Suppressor macrophage treated with lipopolysaccharide for 1 hour (primary cell): ENCODE measurements at places on chromosomes 5 and 9.

- no peak for DNase-seq
Observed at GRCh38 chr5:135333732-135334515, 65.1 kb downstream of the MACROH2A1 start.

DNA sequence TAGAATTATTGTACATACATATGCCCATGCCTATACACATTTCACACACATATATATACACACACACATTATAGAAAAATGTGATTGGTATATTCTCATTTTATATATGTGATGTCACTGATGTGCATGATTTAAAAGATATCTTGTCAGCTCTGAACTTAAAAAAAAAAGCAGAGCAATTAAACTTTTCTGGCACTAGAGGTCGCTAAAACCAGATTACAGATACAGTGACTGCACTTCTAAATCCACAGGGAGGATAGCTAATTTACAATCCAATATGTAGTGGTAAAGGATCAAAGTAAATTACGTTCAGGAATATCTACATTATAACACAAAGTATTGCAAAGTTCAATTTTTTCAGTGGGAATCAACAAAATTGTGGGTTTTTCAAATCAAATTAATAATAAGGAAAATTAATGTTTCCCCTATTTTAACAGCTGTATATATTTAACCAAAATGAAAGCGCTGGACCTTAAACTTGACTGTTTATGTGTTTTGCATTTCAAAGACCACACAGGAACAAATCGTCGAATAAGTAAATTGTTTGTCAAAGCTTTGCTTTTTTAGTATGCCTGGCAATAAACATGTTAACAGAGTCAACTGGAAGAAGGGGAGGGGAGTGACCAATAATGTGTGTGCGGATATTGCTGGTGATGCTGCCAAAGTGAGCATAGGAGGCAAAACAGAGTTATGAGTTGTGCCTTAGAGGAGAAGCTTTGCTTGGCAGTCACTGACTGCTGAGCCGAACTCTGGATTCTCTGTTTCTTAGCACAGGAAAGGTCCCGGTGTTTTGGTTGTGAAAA, 1201.4 kb upstream of the C9orf72 start:
- DNase-seq: peak; percentile 17

GRCh38 chr5:2129568-2130272, 247.0 kb upstream of the IRX4 start:
- no peak for DNase-seq

- DNase-seq: no peak
Observed at GRCh38 chr5:127369796-127370195, 79.2 kb downstream of the MEGF10 start.

DNA sequence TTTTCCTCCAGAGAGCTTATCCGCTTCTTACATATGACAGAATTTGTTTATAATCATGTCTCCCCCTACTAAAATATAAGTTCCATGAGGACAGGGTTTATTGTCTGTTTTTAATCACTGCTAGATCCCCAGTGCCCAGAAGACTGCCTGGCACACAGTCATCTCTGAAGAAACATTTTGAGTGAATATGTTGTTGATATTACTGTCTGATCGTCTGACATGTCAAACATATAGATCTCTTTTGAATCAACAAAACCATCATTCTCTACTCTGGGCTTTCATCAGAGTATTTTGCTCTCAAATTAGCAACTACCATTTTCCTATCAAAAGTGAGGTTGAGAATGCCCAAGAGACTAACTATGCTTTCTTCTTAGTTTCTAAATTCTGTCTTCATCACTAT, 67.3 kb upstream of the SHISAL2B start:
- DNase-seq: no peak

GRCh38 chr9:132411091-132411508, 1.1 kb downstream of the CFAP77 start:
- DNase-seq: peak; percentile 37

DNA sequence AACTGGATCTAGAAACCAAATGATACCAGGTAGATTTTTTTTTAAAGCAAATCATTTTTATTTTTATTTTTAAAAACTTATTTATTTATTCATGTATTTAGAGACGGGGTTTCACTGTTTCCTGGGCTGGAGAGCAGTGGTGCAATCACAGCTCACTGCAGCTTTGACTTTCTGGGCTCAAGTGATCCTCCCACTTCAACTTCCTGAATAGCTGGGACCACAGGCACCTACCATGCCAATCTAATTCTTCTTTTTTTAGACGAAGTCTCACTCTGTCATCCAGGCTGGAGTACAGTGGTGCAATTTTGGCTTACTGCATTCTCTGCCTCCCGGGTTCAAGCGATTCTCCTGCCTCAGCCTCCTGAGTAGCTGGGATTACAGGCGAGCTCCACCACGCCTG, 41.3 kb upstream of the CDK20 start:
- DNase-seq: peak; percentile 52

DNA sequence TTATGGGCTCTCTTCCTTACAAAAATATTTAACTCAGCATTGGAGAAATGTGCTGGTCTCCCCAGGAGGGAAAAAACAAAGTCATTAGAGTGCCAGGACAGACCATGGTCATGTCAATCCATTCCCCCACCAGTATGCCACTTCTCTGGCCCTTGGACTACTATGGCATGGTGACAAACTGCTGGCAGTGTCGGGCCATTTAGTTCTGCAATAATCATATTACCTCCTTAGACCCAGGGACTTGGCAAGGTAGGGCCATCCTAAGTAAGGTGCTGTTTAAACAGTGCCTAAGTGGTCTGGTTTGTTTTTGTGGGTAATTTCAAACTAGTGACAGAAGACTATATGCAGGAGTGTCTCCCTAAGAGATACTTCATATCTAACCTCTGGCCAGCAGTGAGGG, 177.8 kb upstream of the STK32A start:
- DNase-seq: no peak

- DNase-seq: peak; percentile 63
Observed at GRCh38 chr9:132585954-132586829, 3.8 kb downstream of the BARHL1 start.
